ENCODE measurements at places on chromosomes 4 and X. TPM values are rescaled to one million over a fixed set of nuclear protein-coding genes. Genes with fewer than 3 reads are reported as not detected.

DNA sequence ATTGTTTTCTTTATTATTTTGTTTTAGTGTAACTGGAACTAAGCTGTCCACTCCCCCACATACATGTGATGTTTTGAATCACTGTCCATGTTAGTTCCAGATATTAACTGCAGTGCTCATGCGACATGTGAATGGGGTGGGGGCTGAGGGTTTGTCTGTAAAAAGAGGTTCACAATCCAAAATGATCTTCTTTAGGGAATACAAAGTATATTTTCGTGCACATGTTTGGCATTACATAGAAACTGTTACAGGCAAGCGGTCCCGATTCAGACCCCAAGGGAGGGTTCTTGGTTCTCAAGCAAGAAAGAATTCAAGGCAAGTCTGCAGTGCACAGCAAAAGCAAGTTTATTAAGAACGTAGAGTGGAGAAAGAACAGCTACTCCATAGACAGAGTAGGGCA is 296.5 kb upstream of the CLNK start:
- no peak for DNase-seq

GRCh38 chr4:15649914-15650545 is 5.1 kb downstream of the FBXL5 start:
- peak; percentile 65 for DNase-seq

DNA sequence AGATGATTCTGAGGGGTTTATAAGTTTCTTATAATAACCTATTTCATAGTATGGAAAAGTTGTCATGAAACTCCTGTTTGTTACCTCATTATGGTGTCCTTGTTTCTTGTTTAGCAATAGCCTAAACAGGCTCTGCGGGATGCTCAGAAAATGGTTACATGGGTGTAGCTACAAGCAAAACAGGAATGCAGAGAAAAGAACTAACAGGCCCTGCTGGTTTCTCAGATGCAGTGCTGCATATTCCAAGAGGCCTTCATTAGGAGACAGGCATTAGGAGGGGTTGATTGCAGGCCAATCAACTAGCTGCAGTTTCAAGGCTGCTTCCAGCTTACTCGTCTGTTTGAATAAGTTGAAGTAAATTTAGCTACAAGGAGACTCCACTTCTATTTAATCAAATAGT is 37.6 kb upstream of the HPGD start:
- DNase-seq: no peak

TREX2 gene
- total RNA-seq: 1.1 TPM

CNGA1 gene
- total RNA-seq: not detected

DNA sequence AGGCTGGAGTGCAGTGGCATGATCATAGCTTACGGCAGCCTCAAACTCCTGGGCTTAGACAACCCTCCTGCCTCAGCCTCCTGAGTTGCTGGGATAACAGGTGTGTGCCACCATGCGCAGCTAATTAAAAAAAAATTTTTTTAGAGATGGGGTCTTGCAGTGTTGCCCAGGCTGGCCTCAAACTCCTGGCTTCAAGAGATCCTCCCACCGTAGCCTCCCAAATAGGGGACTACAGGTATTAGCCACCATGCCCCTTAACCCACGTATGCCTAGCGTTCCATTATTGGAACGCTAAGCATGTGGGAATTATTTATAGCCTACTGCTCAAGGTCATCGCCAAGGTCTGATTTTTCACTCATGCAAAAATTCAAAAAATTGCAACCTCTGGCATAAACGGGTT is 20.3 kb upstream of the UBE2D3 start:
- DNase-seq: no peak

GRCh38 chr4:17347445-17347844 is 164.4 kb downstream of the QDPR start:
- DNase-seq: peak; percentile 42

DNA sequence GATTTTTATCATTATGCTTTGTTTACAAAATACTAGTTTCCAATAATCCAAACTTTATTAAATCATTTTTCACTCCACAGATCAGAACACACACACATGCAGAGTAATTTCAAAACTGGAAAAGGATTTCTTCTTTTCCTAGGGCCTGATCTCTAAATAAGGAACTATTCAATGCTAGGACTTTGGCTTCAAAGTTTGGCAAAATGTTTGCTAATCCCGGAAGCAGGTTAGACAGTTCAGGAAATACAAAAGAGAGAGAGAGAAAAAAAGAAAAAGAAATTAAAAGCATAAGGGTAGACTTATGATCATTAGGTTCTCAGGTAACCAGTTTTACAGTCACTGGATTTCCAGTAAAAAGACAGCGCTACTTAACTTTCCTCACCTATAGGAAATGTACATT is 211.0 kb downstream of the DCLK2 start:
- no peak for DNase-seq

DNA sequence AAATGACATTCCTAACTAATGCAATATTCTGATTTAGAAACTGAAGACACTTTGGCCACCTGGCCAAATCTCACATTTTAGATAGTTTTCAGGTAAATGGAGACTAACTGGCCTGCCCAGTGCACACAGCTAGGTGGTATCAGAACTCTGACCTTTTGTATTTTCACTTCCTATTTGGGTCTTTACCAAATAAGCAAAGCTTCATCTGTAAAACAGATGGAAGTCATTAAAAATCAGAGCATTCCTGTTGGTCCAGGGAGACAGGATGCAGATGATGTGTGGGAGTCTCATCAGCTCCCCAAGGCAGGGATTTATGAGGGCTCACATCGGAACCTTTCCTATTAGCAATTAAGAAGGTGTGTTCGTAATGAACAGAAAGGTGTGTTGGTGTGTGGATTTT is 57.7 kb downstream of the ARHGAP10 start:
- no peak for DNase-seq

DNA sequence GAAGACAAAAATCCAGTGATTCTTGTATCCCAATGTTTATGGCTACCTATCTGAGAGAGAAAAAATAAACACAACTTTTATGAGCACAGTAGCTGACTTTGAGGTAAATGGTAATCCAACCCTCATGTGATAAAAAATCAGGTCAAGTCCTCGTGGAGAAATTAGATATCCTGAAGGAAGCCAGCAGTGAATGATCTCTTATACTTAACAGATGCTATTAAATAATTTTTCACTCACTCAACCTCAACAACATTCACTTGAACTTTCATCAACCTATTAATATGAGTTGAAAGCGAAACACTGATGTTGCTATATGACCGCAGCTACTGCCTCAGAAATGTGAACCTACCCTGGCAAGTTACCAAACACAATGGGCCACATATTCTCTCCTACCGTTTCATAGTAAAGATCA is 105.4 kb downstream of the GPC3 start:
- no peak for DNase-seq

GRCh38 chr4:39456946-39457763 is 1.6 kb downstream of the RPL9 start:
- DNase-seq: no peak

POU4F2 gene
- total RNA-seq: not detected

GRCh38 chr4:2932321-2932950 is 30.8 kb downstream of the NOP14 start:
- peak; percentile 24 for DNase-seq

VCX3A gene
- not detected for total RNA-seq

LAMTOR3 gene
- total RNA-seq: 26.1 TPM

Measured in activated CD4-positive, alpha-beta memory T cell treated with anti-CD3 and anti-CD28 coated beads for 36 hours (primary cell).